Kidney epithelial cell (primary cell): ENCODE measurements at places on chromosomes 11 and 22. TPM values are rescaled to one million over a fixed set of nuclear protein-coding genes. Genes with fewer than 3 reads are reported as not detected.

- no peak for DNase-seq
These were observed 74.1 kb upstream of the B3GAT1 start for GRCh38 chr11:134486106-134486505.

The DNHD1 gene
- total RNA-seq, result 2.9 and 3.6 TPM in 2 replicates

- no peak for DNase-seq
These were observed 98.3 kb downstream of the ELP4 start for GRCh38 chr11:31607914-31608313.

- DNase-seq, result no peak
These were observed 5.4 kb downstream of the PDE2A start for GRCh38 chr11:72668629-72669347.

GRCh38 chr11:11848891-11849746, 7.3 kb downstream of the USP47 start:
- no peak for DNase-seq

GRCh38 chr11:129346916-129347315, 28.7 kb upstream of the BARX2 start:
- DNase-seq, result no peak

DNA sequence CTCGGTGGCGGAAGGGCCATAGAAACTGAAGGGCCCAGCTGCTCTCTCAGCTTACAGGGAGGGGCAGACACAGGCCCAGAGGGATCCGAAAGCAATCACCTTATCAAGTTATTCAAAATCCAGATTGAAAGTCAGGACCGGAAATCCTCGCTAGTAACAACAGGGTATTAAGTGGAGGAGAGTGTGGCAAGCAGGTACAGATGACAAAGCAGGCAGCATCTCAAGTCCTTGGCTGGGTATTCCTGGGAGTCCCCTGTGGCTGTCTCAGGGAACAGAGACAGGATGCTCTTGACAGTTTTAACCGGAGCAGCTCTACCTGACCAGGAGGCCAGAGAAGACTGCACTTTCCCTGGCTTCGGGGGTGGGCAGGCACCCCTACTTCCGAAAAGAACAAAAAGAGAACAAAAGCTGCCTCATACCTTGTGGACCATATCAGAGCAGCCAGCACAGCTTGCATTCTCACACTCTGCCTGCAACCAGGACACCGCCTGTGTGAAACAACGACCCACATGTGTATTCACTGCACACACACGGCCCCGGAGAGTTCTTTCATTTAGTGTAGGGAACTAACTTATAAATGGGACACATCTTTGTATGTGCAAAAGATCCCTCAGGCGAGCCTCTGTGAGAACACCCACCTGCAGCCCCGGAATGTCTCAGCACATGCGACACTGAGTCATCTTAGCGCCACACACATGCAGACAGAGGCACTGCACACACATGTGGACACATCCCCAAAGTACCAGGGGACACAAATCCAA, 78.3 kb downstream of the MICAL3 start:
- DNase-seq, result no peak

The OR51E2 gene
- not detected in 2 replicates for total RNA-seq

- DNase-seq, result no peak
These were observed 24.8 kb downstream of the MYO7A start for GRCh38 chr11:77152846-77153245.

The MUC5B gene
- under 0.01 TPM in 1 of 2 replicates, not detected in the other for total RNA-seq

DNA sequence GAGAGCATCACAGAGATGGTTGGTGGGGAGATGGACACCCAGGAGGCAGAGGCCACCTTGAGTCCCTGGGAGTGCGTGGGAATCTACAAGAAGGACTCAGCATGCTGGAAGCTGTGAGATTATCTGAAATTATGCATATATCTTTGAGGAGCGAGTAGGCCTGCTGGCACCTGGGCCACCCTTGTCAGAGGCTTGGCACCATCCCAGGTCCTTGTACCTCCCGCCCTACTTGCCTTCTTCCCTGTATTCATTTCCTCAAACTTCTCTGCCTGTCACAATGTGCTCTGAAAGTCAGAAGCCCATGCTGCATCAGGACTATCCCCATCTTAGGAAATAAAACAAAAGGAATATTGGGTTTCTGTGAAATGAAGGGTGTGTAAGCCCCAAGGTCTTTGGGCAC, 133.0 kb upstream of the CSNK2A3 start:
- DNase-seq, result no peak

- DNase-seq, result no peak
These were observed 2.9 kb downstream of the MICAL2 start for GRCh38 chr11:12113294-12113693.

The UBE2L3 gene
- total RNA-seq, result 60.0 and 63.0 TPM in 2 replicates

DNA sequence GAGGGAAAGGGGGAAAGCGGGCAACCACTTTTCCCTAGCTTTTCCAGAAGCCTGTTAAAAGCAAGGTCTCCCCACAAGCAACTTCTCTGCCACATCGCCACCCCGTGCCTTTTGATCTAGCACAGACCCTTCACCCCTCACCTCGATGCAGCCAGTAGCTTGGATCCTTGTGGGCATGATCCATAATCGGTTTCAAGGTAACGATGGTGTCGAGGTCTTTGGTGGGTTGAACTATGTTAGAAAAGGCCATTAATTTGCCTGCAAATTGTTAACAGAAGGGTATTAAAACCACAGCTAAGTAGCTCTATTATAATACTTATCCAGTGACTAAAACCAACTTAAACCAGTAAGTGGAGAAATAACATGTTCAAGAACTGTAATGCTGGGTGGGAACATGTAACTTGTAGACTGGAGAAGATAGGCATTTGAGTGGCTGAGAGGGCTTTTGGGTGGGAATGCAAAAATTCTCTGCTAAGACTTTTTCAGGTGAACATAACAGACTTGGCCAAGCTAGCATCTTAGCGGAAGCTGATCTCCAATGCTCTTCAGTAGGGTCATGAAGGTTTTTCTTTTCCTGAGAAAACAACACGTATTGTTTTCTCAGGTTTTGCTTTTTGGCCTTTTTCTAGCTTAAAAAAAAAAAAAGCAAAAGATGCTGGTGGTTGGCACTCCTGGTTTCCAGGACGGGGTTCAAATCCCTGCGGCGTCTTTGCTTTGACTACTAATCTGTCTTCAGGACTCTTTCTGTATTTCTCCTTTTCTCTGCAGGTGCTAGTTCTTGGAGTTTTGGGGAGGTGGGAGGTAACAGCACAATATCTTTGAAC, 6.8 kb downstream of the MALAT1 start:
- DNase-seq, result no peak

- no peak for DNase-seq
These were observed 39.3 kb upstream of the BSX start for GRCh38 chr11:123020968-123021367.

The WT1 gene
- 8.5 and 12.3 TPM in 2 replicates for total RNA-seq

GRCh38 chr22:36891646-36892045, 21.8 kb upstream of the CSF2RB start:
- DNase-seq, result no peak

The BTG4 gene
- 0.08 TPM in 1 of 2 replicates, not detected in the other for total RNA-seq

DNA sequence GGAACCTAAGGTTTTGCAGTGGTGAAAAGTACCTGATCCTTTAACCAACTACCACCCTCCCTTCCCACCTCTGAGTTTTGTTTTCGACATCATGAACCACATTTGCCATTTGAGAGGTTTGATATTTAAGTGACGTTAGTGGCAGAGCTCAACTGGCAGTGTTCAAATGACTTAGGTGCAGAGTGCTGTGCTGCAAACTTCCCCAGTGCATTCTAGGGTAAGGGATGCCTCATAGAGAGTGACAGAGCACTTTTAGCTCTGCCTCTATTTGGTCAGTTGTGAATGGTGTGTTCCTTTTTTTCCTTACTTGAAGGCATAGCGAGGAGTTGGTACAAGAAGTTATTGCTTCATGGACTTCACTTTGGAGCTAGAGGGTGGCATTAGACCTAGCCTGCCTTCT, 9.4 kb downstream of the BMAL1 start:
- no peak for DNase-seq

DNA sequence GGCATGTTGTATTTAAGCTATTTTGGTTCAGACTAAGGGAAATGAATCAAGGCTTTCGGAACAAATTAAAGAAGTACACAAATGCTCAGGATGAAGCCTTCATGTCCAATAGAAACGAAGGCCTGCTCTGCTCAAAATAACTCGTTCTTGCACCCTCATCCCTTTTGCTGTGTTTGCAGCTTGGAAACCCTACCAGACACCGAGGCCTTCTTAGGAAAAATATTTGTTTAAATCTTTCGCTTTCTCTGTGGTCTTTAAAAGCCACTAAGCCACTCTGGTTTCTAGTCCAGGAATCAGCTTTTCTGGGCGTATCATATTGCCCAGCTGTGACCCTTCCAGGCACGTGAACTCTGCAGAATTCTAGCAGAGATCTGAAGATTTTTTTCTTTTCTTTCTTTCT, 60.9 kb upstream of the HSPA8 start:
- no peak for DNase-seq

The SCGB1D2 gene
- not detected in 2 replicates for total RNA-seq

The CREB3L1 gene
- total RNA-seq, result 3.2 and 4.5 TPM in 2 replicates

GRCh38 chr11:9176550-9176949, 85.2 kb upstream of the SCUBE2 start:
- DNase-seq, result no peak

DNA sequence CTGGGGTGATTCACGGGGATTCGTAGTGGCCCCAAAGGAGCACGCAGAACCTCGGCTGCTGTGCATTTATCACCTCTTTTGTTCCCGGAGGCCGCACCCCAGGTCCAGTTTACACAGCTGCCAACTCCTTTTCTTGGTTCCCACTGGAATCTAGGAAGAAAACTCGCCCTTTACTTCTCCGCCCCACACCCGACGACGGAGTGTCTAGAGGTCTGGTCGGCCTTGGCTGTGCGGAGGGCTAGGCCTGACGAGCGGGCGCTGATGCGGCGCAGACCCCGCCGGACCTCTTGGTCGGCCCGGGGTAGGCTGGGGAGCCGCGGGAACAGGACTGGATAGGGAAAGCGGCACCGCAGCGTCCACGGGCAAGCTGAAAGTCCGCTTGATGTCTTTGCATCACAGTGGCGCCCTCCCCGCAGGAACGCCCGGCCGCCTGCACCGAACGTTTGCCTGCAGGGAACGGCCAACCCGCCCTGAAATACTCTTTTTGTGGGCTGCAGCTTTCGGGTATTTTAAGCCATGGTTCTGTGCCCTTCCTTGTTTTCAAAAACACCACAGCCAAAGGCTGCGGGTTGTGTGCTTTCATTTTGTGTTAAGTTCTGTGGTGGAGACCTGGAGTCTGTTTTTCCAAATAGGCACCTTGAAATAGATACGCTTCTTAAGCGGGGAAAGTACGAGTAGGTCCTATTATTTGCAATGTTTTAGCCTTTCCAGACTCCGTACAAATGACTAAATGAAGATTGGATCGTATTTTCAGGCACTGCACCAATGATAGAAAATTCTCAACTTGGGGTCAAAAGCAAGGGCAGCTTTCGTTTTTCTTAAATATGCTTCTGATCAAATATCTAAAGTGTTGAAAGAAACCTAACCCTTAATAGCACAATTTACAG, 829 bp upstream of the ZBED5 start:
- no peak for DNase-seq

- DNase-seq, result no peak
These were observed 65.6 kb downstream of the FAM168A start for GRCh38 chr11:73532310-73532709.

- no peak for DNase-seq
These were observed 74.6 kb upstream of the SUSD2 start for GRCh38 chr22:24106385-24107381.

The PRR33 gene
- total RNA-seq, result not detected in 2 replicates

DNA sequence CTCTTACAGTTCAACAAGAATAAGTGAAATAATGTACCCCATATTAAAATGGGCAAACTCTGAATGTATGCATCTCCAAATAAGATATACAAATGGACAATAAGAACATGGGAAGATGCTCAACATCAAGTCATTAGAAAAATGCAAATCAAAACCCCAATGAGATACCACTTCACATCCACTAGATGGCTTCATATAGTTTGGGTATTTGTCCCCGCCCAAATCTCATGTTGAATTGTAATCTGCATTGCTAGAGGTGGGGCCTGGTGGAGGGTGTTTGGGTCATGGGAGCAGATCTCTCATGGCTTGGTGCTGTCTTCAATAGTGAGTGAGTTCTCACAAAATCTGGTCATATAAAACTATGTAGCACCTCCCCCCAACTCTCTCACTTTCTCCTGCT, 5.7 kb downstream of the MPZL2 start:
- no peak for DNase-seq

The MRGPRF gene
- 0.34 and 1.2 TPM in 2 replicates for total RNA-seq

DNA sequence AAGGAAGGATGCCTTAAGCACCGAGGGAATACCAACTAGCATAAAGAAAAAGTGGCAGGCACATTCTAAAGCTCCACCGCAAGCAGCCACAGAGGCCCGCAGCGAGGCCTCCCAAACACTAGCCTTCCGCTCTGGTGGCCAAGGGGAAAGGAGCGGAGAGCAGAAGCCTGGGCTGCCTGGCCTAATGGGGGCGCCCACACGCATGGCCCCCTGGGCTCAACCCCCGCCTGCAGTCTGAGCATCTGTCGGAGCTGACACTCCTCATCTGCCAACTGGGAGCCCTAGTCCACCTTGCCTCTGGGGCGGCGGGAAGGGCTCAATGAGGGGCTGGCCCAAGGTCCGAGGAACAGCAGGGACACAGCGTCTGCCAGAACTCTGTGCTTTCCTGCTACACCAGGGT, 50.1 kb upstream of the WNT11 start:
- no peak for DNase-seq

The OMP gene
- total RNA-seq, result not detected in 2 replicates

The FAM180B gene
- total RNA-seq, result not detected in 2 replicates

GRCh38 chr11:2460540-2461252, 15.9 kb downstream of the KCNQ1 start:
- no peak for DNase-seq

DNA sequence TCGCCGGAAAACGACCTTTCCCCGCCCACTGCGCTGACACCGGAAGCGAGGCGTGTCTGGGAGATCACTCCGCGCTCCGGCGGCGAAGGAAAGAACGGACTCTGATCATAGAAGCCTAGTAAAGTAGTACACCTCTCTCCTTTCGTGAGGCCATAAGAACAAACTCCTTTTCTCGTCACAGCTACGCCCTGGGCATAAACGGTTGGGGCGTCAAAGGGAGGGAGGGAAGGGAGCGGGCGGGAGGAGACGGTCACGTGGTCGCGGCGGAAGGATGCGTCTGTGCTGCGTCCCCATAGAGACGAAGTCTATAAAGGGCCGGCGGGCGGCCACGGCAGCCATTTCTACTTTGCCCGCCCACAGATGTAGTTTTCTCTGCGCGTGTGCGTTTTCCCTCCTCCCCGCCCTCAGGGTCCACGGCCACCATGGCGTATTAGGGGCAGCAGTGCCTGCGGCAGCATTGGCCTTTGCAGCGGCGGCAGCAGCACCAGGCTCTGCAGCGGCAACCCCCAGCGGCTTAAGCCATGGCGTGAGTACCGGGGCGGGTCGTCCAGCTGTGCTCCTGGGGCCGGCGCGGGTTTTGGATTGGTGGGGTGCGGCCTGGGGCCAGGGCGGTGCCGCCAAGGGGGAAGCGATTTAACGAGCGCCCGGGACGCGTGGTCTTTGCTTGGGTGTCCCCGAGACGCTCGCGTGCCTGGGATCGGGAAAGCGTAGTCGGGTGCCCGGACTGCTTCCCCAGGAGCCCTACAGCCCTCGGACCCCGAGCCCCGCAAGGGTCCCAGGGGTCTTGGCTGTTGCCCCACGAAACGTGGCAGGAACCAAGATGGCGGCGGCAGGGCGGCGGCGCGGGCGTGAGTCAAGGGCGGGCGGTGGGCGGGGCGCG, at the start of gene ATF4:
Gene ATF4, plus strand, starts transcription at position 337 of the 880 bp plus-strand sequence. CDS start 884 bp downstream, outside the sequence.
- no peak for DNase-seq
